CD4-positive, alpha-beta memory T cell (primary cell): ENCODE measurements at places on chromosomes 4 and X.
A peak's percentile ranks its signal among the peaks of the same experiment; 100 is the strongest.

DNA sequence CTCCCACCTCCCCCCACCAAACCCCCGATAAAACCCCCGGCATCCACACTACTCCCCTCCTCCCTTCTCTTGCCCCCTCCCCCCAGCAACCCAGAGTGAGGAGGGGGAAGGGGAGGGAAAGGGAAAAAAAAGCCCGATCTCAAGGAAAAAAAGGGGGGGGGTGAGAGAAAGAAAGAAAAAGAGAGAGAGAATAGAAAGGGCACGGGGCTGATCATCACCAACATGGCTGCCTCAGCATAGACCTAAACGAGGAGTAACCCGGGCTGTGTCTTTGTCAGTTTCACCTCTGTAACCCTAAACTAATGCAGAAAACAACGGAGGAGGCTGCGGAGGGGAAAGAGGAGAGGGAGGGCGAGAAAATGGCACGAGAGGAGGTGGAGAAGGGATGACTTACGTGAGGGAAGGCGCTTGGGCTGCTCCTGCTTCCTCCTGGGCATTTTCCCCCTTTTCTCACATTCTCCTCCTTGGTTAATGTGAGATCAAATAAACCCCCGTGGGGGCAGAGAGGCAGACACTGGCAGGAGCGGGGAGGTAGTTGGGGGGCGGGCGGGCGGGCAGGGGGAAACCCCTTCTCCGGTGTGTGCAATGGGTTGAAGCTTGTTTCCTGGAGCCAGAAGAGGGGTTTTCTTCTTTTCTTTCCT is 532 bp downstream of the ZNF827 start:
- peak; percentile 71 for DNase-seq

DNA sequence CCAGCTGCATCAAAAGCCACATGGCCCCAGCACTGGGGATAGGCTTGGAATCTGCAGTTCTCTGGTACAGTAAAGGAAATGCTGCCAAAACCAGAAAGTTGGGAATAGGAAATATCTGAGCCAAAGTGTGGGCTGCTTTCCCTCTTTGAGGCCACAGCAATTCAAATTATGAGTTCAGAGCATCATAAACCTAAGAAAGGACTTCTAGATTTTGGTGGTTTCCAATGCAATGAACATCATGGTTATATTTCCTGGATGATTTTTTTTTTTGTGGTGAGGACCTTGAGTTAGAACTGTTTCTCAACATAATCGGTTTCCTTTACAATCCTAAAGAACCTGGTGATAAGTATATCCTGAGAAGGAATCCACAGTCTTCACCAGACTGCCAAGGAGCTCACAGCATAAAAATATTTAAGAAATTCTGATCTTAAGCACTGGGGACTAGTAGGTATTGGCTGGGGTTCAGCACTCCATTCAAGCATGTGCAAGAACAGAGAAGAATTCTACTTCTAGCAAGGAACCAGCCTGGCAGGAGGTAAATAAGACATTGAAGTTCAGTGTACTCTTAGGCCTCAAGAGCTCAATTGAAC is 29.8 kb upstream of the ARHGAP24 start:
- no peak for DNase-seq

GRCh38 chrX:151982222-151982621 is 7.7 kb upstream of the GABRE start:
- no peak for DNase-seq

- DNase-seq: no peak
These were observed 181.3 kb upstream of the STK26 start for GRCh38 chrX:131841496-131842437.

- no peak for DNase-seq
These were observed 118.3 kb upstream of the PDE5A start for GRCh38 chr4:119746951-119747350.

DNA sequence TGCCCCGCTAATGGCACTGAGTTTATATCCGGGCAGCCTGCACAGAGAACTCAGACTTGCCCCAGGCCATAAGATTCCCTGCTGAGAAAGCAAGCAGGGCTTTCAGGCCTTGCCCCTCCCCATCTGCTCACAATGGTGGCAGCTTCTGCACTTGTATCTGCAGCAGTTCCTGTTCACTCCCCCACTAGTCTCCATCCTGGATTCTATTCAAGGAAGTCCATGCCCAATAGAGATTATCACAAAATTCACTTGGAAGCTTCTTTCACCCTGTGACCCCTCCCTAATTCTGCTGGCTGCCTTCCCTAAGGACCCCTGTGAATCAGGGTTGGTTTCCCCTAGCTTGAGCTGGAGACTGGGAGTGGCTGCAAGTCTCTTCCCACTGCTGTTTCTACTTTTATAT is 34.5 kb upstream of the UCP1 start:
- DNase-seq: no peak

GRCh38 chrX:124280294-124280902 is 52.1 kb upstream of the TEX13D start:
- DNase-seq: no peak

DNA sequence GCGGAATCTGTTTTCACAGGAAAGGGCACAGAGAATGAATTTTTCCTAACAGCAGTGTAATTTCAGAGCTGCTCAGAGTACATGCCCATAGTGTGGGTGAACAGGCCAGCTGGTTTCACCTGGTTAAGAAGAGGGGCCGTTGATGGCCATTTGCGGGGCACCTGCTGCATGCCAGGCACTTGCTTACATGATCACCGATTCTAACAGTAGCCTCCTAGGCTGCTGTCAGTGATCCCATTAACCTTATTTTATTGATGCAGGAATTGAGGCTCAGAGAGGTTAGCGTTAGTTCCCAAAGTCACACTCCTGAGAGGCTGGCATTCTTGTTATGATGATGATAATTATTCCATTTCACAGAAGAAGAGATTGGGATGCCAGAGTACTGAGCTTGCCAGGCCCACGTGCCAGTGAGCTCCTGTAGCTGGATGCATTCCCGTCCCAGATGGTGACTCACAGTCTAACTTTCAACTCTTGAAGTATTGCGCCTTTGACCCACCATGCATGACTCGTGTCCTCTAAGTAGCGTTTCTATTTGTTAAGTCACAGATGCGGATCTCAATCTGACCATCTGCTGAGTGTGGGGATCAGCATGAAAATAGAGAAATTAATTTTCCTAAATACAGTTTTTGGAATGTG is 76.5 kb downstream of the PSAPL1 start:
- DNase-seq: no peak

DNA sequence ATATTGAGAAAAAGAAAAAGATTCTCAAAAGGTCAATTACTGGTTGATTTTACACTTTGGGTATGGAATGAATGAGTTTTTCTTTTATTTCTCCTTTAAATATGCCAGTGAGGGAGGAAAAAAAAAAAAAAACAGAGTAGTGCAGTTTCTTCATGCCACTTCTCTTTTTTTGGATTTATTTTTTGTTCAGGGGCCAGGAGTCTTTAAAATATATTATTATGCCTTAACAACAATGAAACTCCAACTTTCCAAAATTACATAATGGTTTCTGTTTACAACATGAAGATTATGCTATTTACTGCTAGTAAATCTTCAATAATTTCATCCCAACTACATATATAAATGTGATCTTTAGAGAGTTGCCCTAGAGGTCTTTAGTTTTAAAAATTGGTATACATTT is 31.9 kb downstream of the DTHD1 start:
- DNase-seq: no peak

DNA sequence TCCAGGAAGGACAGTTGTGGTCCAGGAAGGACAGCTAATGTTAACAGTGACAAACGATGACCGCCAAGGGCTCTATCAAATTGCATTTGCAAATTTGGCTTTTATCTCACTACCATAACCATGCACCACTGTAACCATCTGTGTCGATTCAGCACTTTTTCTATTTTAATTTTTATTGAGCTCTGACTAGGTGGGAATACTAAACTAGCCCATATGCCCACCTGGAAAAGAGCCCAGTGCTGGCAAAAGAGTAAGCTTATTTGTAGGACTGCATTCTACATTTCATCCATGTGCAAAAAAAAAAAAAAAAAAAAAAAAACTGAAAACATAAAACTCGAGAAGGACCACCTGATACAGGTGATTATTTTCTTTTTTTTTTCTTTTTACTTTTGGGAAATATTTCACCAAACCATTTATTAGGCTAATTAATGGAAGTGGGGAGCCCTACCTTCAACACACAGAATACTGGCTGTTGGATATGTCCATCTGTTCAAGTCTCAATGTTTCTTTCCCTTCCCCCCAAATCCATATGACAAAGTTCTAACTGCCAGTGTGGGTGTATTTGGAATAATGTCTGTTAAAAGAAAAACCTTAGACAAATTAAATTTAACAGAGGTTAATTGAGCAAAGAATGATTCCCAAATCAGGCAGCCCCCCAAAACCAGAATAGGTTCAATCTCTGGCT is 99.5 kb upstream of the MXRA5 start:
- no peak for DNase-seq

DNA sequence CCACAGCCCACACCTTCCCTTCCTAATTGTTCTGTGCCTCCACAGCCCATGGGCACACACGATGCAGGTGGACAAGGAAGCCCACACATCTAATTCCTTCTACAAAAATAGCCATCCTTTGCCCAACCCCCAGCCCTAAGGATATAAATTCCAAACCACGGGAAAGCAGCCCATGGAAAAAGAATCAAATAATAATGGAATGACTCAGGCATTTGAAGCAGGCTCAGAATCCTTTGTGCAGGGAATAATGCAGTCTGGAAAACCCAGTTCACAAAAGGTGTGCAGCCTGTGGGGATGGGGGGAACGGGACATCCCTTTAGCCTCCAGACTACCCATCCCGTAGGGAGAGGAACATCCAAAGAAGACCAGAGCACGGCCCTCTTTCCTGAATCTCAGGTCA is 342.3 kb upstream of the GALNT7 start:
- DNase-seq: no peak

DNA sequence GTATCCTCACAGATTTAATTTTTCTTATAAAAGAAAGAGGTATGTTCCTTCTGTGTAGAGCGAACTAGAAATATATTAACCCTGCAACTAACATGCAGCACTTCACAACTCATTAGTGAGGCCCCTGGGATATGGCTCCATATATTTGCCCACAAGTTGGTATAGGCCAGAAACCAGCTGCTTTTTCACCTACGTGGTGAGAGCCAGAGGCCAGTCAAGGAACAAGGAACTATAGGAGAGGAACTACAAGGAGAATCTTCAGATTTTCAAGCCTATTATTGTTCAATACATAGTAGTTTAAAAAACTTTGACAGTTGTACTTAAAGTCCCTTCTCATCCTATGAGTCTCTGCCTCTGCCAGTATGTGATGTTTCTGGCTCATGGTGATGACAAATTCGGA is 205.9 kb downstream of the CBR4 start:
- no peak for DNase-seq

- DNase-seq: no peak
These were observed 3.6 kb upstream of the THOC2 start for GRCh38 chrX:123736333-123736921.

DNA sequence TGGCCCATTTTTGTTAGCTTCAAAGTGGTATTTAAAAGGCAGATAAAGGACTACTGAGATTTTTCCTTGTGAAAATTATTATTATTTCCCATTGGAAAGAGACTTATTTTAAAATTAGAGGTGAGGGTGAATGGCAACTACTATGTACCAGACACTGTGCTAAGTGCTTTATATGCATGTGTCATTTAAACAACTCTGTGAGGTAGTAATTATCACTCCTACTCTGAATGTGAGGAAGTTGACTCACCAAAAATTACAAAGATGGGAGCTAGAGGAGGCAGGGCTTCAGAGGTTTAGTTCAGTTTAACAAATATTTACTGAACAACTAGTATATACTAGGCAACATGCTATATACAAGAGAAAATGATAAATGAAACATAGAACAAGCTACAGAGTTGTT is 78.2 kb downstream of the MSL3 start:
- no peak for DNase-seq

DNA sequence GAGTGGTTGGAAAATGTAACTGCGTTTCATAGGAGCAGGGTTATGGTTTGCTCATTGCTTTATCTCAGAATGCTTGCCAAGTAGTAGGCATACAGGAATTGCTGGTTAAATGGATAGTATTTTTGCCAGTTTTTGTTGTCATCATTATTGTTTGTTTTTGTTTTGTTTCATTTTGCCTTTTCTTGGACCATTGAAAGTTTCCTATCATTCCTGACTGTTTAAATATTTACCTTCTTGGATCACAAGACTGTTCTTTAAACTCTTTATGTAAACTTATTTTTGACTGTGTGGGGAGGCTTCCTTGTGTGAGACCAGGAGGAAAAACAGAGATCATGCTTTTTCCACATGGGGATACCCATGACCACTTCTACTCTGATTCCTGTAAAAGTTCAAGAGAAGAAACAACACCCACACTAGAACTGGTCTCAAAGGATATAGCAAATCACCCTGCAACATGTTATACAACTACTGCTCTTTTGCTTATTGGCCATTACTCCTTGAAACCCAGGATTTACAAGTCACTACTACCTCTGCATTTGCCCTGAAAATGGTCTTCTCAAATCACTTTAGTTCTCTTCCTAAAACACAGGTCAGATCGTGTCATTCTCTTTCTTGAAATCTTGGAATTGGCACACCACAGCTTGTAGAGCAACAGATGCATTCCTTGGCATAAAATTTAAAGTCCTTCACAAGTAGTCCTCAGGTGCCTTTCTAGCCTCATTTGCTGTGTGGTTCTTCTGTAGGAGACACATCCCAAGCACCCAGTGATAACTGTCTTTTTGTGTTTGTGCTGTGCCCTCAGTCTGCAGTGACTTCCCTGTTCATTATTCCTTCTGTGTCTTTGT is 51.3 kb downstream of the FNIP2 start:
- DNase-seq: no peak

DNA sequence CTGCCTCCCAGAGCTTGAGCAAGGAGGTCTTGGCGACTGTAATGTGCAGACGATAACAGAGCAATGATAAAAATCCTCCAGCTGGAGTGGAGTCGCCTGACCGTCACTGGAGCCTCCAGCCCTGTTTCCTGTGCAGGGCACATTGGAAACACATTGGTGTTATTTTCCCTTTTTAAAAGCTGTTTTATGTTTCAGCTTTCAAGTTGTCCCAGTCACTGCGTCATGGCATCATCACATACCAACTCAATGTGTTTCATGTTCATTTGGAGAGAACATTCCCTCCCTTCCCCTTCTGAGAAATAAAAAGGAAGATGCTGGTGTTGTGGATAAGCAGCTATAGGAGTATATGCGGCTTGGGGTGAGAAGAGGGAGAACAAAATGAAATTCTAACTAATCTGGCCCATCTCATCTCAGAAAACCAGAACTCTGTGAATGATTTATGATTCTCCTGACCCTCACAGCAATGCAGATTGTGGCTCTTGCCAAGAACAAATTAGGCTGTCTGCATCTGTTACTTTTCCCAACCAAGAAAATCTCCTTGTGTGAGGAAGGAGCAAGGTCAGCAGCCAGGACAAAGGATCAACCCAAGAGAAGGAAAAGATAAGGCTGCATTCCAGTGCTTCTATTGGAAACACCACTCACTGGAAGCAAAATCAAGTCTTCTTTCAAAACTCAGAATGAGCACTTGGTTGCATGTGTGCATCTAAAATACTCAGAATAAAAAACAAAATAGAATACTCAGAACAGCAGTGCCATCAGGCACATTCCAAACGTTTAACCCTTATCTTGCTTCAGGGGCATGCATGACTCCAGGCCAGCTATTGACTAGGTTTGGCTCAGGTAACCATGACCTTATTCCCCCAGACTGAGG is 134.4 kb downstream of the RASL11B start:
- no peak for DNase-seq

GRCh38 chrX:13816643-13817627 is at the start of gene GPM6B:
GPM6B (minus strand) TSS chrX:13817093; CDS start chrX:13816904, 189 bp downstream.
- DNase-seq: no peak

GRCh38 chrX:130793975-130794374 is 109.0 kb downstream of the ENOX2 start:
- no peak for DNase-seq

- no peak for DNase-seq
These were observed 119.9 kb downstream of the FAM13A start for GRCh38 chr4:88937081-88937480.

- no peak for DNase-seq
These were observed 109.4 kb downstream of the ZNF518B start for GRCh38 chr4:10347815-10348214.
